Breast epithelium (tissue), 4 donors: ENCODE measurements at places on chromosomes 3 and 15. TPM values are rescaled to one million over a fixed set of nuclear protein-coding genes. Genes with fewer than 3 reads are reported as not detected.
A peak's percentile ranks its signal among the peaks of the same experiment; 100 is the strongest.

GRCh38 chr3:127412578-127413317 is 124.9 kb upstream of the PRR20G start:
- H3K27ac ChIP-seq = no peak overlapping the region
- H3K36me3 ChIP-seq = no peaks in the 10 kb centered on the region
- H3K4me1 ChIP-seq = no peaks in the 10 kb centered on the region
- no peak overlapping the region for H3K4me3 ChIP-seq
- peak; percentile 30 for DNase-seq

GRCh38 chr15:101597360-101597928 is 54.7 kb downstream of the TM2D3 start:
- no peaks in the 10 kb centered on the region for H3K4me1 ChIP-seq
- H3K27ac ChIP-seq = no peak overlapping the region
- no peak for DNase-seq

- no peaks in the 10 kb centered on the region for H3K4me1 ChIP-seq
- H3K4me3 ChIP-seq = no peak overlapping the region
- no peak for DNase-seq
- no peaks in the 10 kb centered on the region for H3K27me3 ChIP-seq
- H3K27ac ChIP-seq = no peak overlapping the region
Measured at GRCh38 chr3:188465311-188465710, 311.4 kb downstream of the LPP start.

GMNC gene
- under 0.01 TPM for total RNA-seq

SAXO2 gene
- total RNA-seq = 2.3 TPM
